Lung (tissue), 17 donors: ENCODE measurements at places on chromosomes 3 and 15. TPM values are rescaled to one million over a fixed set of nuclear protein-coding genes. Genes with fewer than 3 reads are reported as not detected.

- no peaks in the 10 kb centered on the region for H3K36me3 ChIP-seq
- no peak overlapping the region for H3K27ac ChIP-seq
- no peaks in the 10 kb centered on the region for H3K27me3 ChIP-seq
- peaks cover 9% of the 10 kb centered on the region for H3K4me1 ChIP-seq
- no peak for DNase-seq
Measured at GRCh38 chr3:195540027-195540426, 3.1 kb downstream of the PPP1R2 start.

DNA sequence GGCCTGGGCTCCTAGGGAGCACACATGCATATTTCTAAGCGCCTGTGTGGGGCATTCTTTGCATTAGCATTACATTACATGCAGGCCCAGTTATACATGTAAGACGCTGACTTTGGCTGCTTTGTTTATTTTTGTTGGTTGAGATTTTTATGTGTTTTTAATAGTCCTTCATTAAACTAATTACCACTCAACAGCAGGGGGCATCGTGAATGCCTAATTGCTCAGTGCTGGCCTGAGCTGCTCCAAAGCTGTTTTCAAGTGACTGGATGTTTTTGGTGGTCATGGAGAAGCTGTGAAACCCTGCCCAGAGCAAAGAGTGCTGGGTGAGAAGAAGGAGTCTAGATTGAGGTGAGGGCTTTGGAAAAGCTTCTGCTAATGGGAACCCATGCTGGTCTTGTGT is 41.5 kb downstream of the GPD1L start:
- DNase-seq: peak; percentile 62
- H3K36me3 ChIP-seq: peaks cover 13% of the 10 kb centered on the region
- H3K27ac ChIP-seq: no peak overlapping the region

The HHLA2 gene
- 4.8 TPM for total RNA-seq

The PLA1A gene
- total RNA-seq: 1.8 TPM

The STAB1 gene
- total RNA-seq: 205 TPM

DNA sequence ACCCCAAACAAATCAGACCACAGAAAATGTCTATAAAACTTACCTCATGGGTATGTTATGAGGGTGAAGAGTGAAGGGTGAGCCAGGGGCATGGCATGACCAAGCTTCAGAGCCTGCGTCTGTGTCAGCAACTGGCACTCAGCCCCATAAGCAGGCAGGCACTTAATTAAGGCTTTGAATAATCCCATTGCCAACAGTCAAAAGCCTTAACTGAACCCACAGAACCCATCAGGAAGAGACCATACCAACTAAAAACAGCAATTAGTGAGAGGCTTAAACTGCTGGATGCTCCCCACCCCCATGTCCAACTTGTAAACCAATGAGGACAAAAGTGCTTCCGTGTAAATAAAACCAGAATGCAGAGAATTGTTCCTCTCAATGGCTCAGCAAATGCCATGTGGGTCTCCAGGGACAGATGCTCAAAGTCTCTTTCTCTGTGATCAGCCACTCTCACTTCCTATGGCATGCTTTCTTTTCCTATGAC is 126.0 kb downstream of the MYLK start:
- peaks cover 30% of the 10 kb centered on the region for H3K4me1 ChIP-seq
- no peaks in the 10 kb centered on the region for H3K27me3 ChIP-seq
- DNase-seq: peak; percentile 56
- H3K27ac ChIP-seq: no peak overlapping the region

GRCh38 chr15:91873138-91873536 is 19.6 kb downstream of the SLCO3A1 start:
- H3K4me1 ChIP-seq: peaks cover 3% of the 10 kb centered on the region
- no peak overlapping the region for H3K4me3 ChIP-seq
- DNase-seq: no peak

GRCh38 chr3:14110699-14111098 is 14.0 kb downstream of the CHCHD4 start:
- no peak overlapping the region for H3K27ac ChIP-seq
- H3K4me3 ChIP-seq: no peak overlapping the region

GRCh38 chr3:62940771-62941563 is 65.8 kb upstream of the CADPS start:
- H3K4me3 ChIP-seq: no peak overlapping the region
- DNase-seq: no peak
- no peaks in the 10 kb centered on the region for H3K27me3 ChIP-seq
- H3K36me3 ChIP-seq: no peaks in the 10 kb centered on the region
- H3K27ac ChIP-seq: no peak overlapping the region

The SNTN gene
- total RNA-seq: 51.0 TPM
